ENCODE measurements at places on chromosomes 12 and 14.

DNA sequence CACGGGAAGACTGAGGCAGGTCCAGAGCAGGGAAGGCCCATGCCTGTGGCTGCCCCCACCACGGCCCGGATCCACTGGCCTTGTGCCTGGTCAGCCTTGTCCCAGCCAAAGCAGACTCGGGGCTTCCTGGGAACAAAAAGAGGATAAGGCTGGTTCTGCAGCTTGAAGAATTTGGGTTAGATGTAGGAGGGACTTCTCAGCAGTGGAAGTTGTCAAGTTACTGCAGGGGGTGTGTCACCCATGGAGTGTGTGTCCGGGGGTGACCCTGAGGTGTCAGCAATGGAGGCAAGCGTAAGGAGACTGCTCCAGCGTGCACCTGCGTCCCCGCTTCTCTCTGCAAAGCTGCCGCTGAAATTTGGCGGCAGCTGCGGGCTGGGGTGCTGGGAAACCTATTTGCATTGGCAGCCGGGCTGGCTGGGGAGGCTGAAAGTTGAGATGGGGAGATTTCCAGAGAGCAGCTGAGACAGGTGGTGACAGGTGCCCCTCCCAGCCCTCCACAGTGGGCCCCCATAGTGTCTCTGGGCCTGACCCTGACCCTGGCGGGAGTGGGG, 12.5 kb upstream of the TNFAIP2 start:
- no peak for DNase-seq

DNA sequence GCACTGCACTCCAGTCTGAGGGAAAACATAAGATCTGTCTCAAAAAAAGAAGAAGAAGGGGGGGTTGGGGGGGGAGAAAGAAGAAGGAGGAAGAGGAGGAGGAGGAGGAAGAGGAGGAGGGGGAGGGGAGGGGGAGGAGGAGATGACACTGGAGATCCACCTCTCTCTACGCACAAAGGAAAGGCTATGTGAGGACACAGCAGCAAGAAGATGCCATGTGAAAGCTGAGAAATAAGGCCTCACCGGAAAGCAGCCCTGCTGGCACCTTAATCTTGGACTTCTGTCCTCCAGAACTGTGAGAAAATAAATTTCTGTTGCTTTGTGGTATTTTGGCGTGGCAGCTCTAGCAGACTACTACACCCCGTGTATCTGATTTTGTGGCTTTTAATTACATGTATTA, 477.9 kb downstream of the MED13L start:
- no peak for DNase-seq

- DNase-seq, result no peak
Observed at GRCh38 chr12:39240587-39240986, 202.3 kb downstream of the KIF21A start.

DNA sequence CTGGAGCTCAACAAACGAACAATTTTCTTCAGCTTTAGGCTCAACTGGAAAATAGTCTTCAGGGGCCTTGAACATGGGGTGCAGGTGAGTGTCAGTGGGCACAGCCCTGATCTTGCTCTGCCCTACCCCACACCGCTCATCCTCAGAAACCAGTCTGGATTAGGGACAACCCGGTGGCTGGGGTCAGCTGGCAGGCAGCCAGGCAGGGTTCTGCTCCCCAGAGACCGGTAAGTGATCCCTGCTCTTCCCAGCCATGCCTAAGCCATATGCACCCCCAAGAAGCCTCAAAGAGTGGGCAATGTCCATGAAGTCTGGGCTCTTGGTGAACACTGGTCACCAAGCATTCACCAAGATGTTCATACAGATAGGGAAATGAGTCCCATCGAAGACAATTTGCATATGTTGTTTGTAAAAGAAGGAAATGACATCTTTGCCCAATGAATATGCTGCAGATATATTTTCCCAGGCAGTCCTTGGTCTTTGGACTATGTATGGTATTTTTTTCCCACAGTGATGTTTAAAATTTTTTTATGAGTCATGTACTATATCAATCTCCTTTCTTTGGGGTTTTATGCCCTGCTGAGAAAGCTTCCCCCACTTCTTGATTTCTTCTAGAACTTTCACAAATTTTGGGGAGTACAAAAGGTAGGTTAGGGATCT, 63.9 kb upstream of the VASH1 start:
- no peak for DNase-seq

- no peak for DNase-seq
Observed at GRCh38 chr12:58592475-58593207, 327.7 kb downstream of the LRIG3 start.

GRCh38 chr12:112134731-112135130, 9.4 kb downstream of the TRAFD1 start:
- no peak for DNase-seq

- no peak for DNase-seq
Observed at GRCh38 chr14:82385048-82385447, 851.4 kb upstream of the SEL1L start.

DNA sequence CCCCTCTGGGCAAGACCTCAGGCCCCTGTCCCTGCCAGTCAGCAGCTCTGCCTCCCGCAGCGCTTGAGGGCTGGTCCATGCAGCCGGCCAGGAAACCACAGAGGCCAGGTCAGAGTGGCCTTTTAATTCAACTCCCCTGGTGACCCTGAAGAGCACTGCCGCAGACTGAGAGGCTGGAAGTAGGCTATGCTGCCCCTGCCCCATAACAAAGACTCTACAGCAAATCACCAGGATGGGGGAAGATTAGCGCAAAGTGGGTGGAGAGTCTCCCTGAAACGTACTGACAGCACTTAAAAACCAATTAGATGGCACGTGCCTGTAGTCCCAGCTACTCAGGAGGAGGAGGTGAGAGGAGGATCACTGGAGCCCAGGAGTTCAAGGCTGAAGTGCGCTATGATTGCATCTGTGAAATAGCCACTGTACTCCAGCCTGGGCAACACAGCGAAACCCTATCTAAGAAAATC, 70.5 kb downstream of the ITPK1 start:
- DNase-seq, result peak; percentile 40

- DNase-seq, result no peak
Observed at GRCh38 chr14:97138801-97139200, 341.6 kb downstream of the VRK1 start.

GRCh38 chr12:110538869-110539622, 36.9 kb downstream of the RAD9B start:
- DNase-seq, result peak; percentile 37

DNA sequence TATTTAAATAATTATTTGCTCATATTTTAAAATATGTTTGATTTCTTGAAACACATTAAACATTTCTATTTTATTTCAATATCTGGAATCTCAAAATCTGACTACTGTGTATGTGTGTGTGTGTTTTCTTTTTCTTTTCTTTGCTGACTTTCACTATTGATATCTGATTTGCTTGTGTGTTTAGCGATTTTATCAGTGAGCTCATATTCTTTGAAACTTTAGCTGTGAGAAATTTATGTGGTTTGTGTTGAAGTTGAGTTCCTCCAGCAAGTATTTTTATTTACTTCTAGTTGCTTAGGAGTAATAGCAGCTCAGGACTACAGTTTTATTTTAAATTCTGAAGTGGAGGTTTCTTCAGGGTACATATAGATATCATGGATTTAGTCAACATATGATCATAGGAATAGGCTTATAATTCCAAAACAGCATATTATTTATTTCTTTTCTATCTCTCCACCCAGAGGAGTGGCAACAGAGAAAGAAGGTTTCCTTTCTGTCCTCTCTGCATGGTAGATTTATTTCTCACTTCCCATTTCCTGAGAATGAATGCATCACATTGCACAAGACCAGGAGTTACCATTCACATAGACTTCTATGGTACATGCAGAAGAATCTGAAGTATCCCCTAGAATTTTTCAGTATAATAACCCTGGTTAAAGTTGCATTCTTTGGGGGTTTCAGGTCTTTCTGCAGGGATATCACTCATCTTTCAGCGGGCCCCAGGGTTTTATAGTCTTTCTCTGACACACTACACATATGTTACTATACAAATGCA, 60.5 kb downstream of the PTPRQ start:
- DNase-seq, result no peak

DNA sequence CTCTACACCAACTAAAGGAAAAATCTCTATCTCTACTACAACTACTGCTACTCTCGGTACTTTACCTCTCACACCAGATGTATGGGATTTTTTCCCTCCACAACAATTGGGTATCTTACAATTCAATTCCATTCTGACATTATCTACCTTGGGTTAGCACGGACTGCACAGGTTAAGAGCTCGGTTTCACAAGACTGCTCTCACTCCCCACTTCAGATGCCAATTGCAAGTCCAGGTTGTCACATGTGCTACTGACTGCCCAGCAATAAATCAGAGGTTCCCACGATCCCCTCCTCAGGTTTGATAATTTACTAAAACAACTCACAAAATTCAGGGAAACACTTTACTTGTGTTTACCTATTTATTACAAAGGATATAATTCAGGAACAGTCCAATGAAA, 58.0 kb downstream of the OVCH1 start:
- no peak for DNase-seq

GRCh38 chr12:3469711-3470110, 21.3 kb upstream of the PRMT8 start:
- DNase-seq, result no peak

DNA sequence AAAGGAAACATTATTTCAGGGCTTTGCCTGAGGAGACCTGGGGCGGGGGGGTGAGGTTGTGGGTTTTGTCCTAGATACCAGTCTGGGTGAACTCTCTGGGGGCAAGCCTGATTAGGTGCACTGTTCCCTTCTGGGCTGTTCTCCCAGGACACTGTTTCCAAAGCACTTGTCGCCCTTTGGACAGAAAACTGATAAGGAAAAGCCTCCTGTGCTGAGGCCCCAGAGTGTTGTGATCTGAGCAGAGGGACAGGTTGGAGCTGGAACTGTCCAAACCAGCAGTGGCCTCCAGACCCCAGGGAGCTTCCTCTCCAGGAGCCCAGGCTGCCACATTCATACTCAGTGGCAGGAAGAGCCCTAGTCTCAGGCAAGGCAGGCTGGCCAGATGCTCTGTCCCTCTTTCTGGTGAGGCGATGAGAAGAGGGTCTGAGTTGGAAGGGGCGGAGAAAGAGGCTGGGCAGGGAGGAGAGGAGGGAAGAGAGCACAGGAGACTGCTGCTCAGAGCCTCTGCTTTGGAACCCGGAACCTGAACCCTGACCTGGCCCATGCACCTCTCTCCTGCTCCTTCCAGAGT, 1.9 kb downstream of the GALNT16 start:
- DNase-seq, result no peak

DNA sequence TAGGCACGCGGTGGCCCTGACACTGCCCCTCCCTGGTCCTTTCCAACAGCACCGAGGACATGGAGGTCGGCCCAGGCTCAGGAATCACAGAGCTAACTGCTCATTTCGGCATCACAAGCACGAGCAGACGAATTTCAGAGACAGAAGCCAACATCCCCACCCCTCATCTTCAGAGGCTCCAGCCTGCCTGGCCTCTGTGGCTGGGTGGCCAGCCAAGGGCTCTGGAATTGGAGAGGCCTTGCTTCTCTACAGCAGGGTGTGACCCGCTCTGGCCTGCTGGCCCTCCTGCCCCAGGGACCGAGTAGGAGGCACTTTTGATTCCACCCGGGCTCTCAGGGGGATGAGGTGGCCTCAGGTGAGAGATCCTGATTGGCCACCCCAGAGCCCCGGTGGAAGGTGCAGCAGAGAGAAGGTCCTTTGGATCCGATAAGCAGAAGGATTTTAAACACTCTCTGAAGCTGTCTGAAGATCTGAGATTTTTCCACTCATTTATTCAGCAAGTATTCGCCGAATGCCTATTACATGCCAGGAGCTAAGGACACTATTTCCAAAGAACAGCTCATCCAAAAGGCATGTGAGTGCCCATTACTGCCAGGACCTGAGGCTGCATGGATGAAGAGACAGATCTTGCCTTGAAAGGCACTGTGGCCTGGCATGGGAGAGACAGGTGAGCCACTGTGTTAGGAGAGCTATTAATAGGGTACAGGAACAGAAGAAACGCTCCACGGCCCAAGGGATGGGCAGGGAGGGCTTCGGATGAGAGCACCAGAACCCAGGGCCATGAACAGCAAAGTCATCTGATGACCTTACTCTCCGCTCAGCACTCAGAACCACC, 10.2 kb downstream of the BAG5 start:
- DNase-seq, result no peak

DNA sequence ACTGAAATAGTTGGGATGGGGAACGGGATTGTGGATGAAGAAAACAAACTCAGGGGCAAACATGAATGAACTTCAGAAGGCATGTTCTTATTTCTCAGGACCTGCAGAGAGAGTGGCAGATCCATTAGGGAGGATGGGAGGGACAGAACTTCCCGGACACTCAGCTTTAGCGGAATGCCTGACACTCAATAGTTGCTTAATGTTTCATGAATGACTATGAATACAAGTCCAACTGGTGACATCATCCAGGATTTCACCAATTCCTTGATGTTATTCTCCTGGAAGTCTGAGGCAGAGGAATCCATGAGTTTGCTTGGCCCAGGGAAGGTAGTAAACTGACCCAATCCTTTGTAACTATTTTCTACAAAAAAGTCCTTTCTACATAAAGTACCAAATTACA, 37.8 kb upstream of the LRRC10 start:
- no peak for DNase-seq

DNA sequence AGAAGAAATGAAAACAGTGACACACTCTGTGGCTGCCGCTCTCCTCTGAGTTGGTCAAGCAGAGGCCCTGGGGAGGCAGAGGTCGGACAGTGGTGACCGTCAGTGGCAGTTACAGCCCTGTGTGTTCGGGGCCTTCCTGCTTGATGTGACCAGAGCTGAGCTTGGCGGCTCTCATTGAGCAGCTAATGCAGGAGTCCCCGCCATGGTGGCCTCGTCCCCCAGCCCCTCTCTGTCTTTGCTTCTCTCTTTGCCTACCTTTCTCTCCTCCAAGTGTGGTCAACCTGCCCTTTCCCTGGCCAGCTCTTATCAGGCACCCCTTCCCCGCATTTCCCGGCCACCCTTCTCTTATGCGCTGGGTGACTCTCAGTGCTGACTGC, 362.8 kb downstream of the CACNA1C start:
- no peak for DNase-seq

GRCh38 chr14:90137807-90138206, 76.0 kb downstream of the KCNK13 start:
- DNase-seq, result peak; percentile 45

GRCh38 chr12:46509135-46509534, 136.6 kb upstream of the SLC38A2 start:
- DNase-seq, result no peak

DNA sequence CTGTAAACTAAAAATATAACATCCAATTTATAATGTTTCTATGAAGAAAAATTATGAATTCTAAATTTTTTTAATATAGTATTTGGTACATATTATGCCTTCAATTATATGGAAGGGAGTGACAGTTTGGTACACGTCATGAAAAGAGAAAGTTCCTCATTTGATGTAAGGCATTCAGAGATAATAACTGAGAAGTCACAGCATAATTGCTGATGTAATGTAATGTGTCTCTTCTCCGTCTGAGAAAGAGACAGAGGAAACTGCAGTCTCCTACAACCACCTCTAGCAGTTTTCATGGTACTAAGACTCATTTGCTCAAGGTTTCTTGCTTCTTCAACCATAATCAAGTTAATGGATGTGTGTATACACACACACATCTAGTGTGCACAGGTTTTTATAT, 2.3 kb upstream of the CD69 start:
- no peak for DNase-seq

DNA sequence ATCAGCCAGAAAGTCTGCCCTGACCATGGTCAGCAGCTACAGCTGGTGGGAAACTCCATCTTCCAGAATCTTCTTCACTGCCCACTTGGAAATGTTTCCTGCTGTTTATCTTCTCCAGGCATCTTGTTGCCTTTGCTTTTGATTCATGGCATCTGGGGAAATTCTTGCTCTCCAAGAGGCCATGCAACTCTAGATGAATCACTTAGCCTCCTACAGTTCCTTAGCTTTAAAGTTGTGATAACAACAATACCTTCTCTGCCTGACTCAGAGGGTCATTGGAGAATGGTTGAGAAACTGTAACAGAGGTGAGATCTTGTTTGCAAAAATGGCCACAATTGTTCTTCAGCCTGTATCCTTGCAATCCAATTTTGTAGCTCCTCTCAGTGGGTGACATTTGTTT, 121.0 kb upstream of the VRK1 start:
- no peak for DNase-seq

All from dermis blood vessel endothelial cell (primary cell).